Upper lobe of right lung (tissue), 1 donor: ENCODE measurements at places on chromosomes 7 and 10. TPM values are rescaled to one million over a fixed set of nuclear protein-coding genes. Genes with fewer than 3 reads are reported as not detected.
A peak's percentile ranks its signal among the peaks of the same experiment; 100 is the strongest.

Gene RBP3
- not detected for total RNA-seq

DNA sequence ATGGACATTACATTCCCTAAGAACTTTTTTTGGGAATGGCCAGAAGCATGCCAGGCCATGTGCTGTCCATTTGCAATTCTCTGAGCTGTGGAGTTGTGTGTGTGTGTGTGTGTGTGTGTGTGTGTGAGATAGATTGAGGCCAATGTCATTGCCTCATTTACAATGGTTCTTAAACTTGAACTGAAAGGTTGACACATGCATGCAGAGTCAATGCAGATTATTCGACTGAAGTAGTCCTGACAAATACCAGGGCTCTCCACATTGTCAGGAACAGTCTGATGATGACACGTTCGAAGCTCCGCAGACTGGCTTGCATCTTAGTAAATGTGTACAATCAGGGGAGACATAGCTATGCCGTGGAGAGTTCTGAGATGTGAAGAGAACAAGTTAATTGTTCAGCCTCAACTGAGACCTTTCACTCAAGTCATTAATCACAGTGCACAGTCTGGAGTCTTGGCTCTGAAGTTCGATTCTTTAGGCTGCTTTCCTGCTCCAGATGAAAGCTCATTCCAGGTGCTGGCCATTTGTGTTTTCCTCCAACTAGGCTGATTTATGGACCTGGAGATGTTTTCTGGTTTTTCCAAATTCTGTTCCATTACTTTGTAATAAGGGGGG lies 921.9 kb downstream of the LRMDA start:
- no peak for DNase-seq

- peak; percentile 87 for DNase-seq
Observed at GRCh38 chr10:97714401-97715258, 1.1 kb downstream of the MARVELD1 start.

GRCh38 chr7:41054960-41055661 lies 647.8 kb downstream of the INHBA start:
- DNase-seq = no peak

Gene ZDHHC16
- total RNA-seq = 63.2 TPM

Gene SLC13A4
- total RNA-seq = not detected

DNA sequence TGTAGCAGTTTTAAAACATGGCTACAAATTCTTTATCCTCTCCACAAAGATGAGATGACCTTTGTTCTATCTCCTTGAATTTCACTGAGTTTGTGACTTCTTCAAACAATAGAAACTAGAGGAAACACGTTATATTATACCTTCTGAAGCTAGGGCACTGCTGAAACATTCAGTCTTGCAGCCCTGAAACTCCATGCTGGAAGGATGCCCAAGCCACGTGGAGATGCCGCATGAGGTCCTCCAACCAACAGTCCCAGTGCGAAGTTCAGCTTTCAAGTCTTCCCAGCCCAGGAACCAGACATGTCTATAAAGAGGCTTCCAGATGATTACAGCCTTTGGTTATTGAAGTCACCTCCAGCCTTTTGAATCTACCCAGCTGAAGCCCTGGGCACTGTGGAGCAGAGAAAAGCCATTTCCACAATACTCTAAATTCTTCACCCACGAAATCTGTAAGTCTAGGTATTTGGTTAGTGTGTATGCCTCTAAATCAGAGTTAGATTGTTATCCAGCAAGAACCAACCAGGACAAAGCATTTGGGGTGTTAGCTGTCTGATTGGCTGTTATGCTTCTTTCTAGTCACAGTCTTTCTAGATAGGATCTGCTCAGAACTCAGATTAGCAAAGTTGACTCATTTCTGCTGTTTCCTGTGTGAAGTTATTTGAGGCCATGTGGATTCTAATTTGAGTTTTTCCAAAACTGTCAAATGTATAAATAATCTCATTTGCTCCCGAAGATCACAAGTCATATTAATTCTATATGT lies 186.5 kb upstream of the TMEM72 start:
- DNase-seq = no peak

DNA sequence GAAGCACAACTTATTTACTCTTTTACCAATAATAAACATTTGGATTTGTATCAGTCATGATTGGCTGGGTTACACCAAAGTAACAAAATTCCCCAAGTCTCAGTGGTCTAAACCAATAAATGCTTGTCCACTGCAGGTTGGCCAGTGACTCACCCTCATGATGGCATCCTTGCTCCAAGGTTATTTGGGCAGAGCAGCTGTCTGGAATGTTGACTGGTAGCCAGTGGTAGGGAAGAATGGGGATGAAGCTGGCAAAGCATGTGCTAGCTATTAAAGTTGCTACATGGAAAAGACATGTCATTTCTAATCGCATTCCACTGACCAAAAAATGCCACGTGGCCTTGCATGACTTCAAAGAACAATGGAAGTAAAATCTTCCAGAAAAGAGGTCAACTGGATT lies 1168.7 kb upstream of the CELF2 start:
- no peak for DNase-seq

Gene TMUB1
- total RNA-seq = 36.3 TPM

Gene SGMS1
- total RNA-seq = 73.1 TPM

Gene RADIL
- 7.3 TPM for total RNA-seq

DNA sequence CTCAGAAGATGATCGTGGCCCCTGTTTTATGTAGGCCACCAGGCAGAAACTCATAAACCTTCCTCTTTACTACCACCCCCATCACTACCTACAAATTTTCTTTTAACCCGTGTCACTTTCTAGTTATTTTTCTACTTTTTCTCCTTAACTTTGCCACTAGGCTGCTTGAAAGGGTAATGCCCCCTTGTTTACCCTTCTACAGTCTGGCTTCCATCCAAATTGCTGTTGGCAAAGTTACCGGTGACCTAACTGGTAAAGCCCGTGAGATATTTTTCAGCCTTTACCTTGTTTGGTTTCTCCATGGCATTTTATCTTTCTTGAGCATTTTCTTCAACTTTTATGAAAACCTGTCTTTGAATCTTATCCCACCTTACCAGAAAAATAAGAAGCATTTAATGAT lies 153.0 kb downstream of the WNT2 start:
- DNase-seq = no peak

GRCh38 chr10:79382491-79382941 lies 35.2 kb downstream of the PPIF start:
- peak; percentile 52 for DNase-seq
